CD14-positive monocyte (primary cell): ENCODE measurements at places on chromosomes 7 and 10. TPM values are rescaled to one million over a fixed set of nuclear protein-coding genes. Genes with fewer than 3 reads are reported as not detected.

THNSL1 gene
- 0.03 TPM in 2 replicates for polyA plus RNA-seq

GRCh38 chr10:126288547-126289493 lies 99.5 kb downstream of the ADAM12 start:
- no peak for DNase-seq

DNA sequence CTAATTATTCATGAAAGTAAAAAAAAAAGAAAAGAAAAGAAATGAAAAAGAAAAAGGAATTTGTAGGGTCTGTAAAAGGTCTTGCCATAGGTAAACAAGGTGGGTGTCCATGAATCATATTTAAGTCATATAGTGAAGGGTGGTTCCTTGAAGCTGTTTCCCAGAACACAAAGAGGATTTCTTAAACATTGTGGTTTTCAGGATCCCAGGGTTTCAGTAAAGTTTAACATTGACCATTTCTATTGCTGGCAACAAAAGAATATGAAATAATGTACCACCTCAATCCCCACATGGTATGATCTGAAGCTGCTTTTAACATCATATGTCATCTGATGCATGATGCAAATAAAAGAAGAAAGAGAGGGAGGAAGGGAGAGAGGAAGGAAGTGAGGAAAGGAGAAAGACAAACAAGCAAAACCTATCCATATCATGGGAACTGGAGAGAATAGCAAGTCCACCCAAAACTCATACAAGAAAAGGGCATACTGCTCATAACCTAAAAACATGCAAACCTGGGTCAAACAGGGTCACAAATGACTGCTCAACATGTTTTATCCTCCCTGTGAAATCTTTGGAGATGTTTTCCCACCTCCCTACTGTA lies 663.5 kb downstream of the SORCS1 start:
- DNase-seq: no peak

DNA sequence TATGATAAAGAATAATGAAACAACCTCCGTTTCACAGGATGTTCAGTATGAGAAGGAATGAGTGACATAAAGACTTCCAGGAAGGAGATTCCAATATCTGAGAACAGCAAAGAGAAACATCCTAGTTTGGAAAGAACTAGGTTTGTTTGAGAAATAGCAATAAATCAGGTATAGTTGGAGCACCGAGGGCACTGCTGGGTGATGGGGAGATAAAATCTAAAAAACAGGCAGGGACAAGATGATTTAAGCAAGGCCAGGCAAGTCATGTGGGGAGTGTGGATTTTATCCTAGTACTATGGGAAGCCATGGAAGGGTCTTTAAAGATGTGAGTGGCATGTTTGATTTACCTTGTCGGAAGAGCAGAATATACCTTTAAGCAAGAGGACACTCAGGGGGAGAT lies 169.7 kb downstream of the SPAG6 start:
- no peak for DNase-seq
